Heart right ventricle (tissue), 16 donors: ENCODE measurements at places on chromosomes 3 and 15. TPM values are rescaled to one million over a fixed set of nuclear protein-coding genes. Genes with fewer than 3 reads are reported as not detected.

DNA sequence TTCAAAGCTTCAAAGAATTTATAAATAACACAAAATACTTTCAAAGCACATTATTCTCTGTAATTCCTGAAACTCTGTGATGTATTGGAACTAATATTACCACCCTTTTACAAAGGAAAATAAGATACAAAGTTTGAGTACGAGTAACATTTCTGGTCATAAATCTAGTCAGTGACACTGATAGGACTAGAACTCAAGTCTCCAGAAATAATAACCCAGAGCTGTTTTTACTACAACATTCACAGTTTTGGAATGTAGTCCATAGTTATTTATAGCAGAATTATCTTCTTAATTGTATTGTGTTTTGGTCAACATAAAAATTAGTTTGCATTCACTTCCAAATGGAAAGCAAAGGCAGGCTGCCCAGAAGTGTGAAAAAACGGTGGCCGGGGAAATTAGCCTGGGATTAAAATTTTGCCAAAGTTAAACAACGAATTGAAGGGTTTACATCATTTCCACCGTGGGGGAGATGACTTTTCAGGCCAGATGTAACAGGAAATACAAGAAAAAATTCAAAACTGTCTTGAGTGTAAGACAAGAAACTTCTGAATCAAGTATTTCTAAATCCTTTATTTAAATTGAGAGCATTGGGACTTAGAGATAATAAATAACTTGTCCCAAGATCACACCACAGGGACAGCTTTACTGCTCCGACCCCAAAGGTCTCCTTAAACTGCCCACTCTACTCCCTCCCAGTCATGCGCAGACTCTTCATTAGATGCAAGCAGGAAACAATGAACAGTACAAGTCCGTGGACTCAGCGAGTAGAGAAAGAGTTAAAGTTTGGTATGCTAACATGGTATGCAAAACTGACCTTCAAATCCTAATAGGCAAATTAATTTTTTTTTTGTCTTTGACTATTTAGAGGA, 74.3 kb upstream of the VGLL4 start:
- no peaks in the 10 kb centered on the region for H3K27me3 ChIP-seq
- H3K4me3 ChIP-seq, result peak overlapping the region; percentile 84
- peak; percentile 65 for DNase-seq
- H3K4me1 ChIP-seq, result peaks cover 25% of the 10 kb centered on the region
- H3K36me3 ChIP-seq, result no peaks in the 10 kb centered on the region

- no peaks in the 10 kb centered on the region for H3K36me3 ChIP-seq
- H3K4me1 ChIP-seq, result peaks cover 76% of the 10 kb centered on the region
- DNase-seq, result no peak
- no peaks in the 10 kb centered on the region for H3K27me3 ChIP-seq
Measured at GRCh38 chr15:98684995-98685525, 36.7 kb downstream of the IGF1R start.

GRCh38 chr3:116886202-116886893, 176.8 kb downstream of the TUSC7 start:
- no peaks in the 10 kb centered on the region for H3K27me3 ChIP-seq
- no peaks in the 10 kb centered on the region for H3K36me3 ChIP-seq
- no peak for DNase-seq
- H3K27ac ChIP-seq, result no peak overlapping the region
- no peaks in the 10 kb centered on the region for H3K4me1 ChIP-seq

DNA sequence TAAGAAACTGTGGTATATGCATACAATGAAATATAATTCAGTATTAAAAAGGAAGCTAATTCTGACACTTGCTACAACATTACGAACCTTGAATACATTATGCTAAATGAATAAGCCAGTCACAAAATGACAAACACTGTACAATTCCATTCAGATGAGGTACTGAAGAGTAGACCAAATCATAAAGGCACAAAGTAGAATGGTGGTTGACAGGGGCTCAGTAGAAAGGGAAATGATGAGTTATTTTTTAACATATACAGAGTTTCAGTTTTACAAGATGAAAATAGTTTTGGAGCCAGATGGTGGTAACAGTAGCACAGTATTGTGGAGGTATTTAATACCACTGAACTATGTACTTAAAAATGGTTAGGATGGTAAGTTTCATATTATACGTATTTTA, 254.6 kb upstream of the RBMS3 start:
- H3K4me1 ChIP-seq, result no peaks in the 10 kb centered on the region
- no peaks in the 10 kb centered on the region for H3K36me3 ChIP-seq
- no peaks in the 10 kb centered on the region for H3K27me3 ChIP-seq
- H3K4me3 ChIP-seq, result no peak overlapping the region
- H3K27ac ChIP-seq, result no peak overlapping the region

GRCh38 chr3:99875929-99876841, 58.5 kb downstream of the CMSS1 start:
- no peaks in the 10 kb centered on the region for H3K36me3 ChIP-seq
- H3K4me3 ChIP-seq, result peak overlapping the region; percentile 75
- H3K27me3 ChIP-seq, result no peaks in the 10 kb centered on the region
- DNase-seq, result peak; percentile 84

DNA sequence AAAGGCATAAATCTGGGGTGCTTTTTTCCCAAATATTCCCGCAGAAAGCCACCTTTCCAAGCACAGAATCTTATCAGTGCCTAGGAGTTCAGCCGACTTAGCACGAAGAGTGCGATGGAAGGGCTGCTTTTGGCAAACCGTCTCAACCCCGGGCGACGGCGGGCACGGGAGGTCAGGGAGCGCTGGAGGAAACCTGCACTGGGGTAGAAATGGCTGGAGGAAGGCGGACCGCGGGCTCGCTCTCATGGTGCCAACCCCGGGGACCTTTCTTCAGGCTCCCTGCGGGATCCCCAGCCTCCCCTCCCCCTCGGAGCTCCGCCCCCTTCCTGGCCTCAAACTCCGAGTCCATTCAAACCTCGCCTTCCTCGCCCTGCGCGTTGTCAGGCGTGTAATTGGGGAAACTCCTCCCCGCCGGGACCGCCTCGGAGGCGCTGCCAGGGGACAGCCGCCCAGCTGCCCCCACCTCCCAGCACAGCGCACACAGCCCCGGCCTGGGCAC, at the start of gene GABRG3:
Gene GABRG3, plus strand, starts transcription at position 470 of the 499 bp plus-strand sequence.
- no peak within 1 kb of the TSS for H3K27ac ChIP-seq
- no peaks in the 10 kb centered on the region for H3K36me3 ChIP-seq
- peaks cover 63% of the 10 kb centered on the region for H3K27me3 ChIP-seq
- no peaks in the 10 kb centered on the region for H3K4me1 ChIP-seq
- DNase-seq, result no peak
- H3K4me3 ChIP-seq, result no peak within 1 kb of the TSS

DNA sequence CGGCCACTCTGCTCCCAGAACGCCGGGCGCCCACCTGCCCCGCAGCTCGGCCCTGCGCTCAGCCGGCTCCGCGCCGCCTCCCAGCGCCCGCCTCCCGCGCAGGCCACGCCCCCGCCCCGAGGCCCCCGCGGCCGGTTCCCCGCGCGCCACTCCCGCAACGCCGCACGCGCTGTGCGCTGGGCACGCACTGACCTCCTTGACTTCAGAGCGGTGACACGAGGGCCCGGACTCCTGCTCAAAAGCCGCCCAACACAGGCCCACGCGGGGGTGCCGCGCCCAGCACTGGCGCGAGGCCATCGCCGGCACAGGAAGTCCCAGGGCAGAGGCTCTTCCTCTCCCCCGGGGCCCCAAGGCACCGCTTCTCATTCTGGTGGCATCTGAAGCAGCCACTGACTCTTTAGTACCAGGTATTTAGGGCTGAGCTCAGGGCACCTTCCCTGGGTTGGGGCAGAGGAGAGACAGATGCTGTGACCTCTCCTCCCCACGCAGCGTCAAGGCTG, 12.4 kb downstream of the TNK2 start:
- no peaks in the 10 kb centered on the region for H3K27me3 ChIP-seq
- H3K4me1 ChIP-seq, result peaks cover 59% of the 10 kb centered on the region
- peak overlapping the region; percentile 88 for H3K27ac ChIP-seq
- peak overlapping the region; percentile 86 for H3K4me3 ChIP-seq
- H3K36me3 ChIP-seq, result no peaks in the 10 kb centered on the region
- DNase-seq, result peak; percentile 57

PTH1R gene
- 6.1 TPM for total RNA-seq

DNA sequence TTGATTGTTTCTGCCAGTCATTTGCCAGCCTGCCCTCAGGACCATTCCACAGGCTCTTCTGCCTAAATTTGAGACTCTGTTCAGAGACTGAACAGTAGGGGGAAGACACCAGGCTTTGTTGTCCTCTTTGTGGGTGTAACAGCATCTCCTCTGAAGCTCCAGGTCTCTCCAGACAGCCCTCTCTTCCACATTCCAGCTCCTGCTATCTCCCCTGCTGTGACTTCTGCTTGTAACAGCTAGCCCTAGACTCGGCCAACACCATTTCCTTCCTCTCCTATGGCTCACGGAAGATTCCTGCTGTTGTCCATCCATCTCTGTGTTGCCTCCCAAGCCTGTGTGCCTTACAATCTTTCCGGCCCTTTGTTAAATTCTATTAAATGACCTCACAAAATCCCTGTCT, 40.2 kb downstream of the SUCLG2 start:
- H3K36me3 ChIP-seq, result no peaks in the 10 kb centered on the region
- no peak overlapping the region for H3K27ac ChIP-seq
- no peaks in the 10 kb centered on the region for H3K27me3 ChIP-seq
- H3K4me1 ChIP-seq, result peaks cover 3% of the 10 kb centered on the region
